ENCODE measurements at places on chromosomes 7 and 10. TPM values are rescaled to one million over a fixed set of nuclear protein-coding genes. Genes with fewer than 3 reads are reported as not detected.

The NUDT13 gene
- total RNA-seq, result 1.2 TPM

The SLC26A3 gene
- total RNA-seq, result not detected

The NHLRC2 gene
- total RNA-seq, result 35.7 TPM

The CRYGN gene
- total RNA-seq, result not detected

The NEUROG3 gene
- not detected for total RNA-seq

The BHLHA15 gene
- total RNA-seq, result not detected

The MALSU1 gene
- total RNA-seq, result 51.3 TPM

DNA sequence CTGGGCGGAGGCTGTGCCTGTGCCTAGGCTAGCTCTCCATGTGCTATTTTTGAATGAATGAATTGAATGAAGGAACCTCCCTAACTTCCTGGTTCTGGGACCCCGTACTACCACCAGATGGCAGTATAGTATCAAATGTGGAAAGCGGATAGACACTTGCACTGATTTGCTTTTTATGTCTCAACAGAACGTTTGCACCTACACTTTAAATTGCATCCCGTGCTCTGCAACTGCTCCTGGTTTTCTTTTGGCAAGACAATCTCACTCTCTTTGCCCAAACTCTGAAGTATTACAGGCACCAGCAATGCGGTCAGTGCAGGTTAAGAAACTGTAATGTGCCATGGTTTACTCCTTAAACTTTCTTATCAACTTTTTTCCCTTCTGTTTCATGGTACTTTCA is 6.5 kb downstream of the FZD8 start:
- peak; percentile 51 for DNase-seq
- no peak overlapping the region for H3K27ac ChIP-seq
- H3K36me3 ChIP-seq, result no peaks in the 10 kb centered on the region
- H3K27me3 ChIP-seq, result peaks cover 47% of the 10 kb centered on the region
- no peak overlapping the region for H3K4me3 ChIP-seq

DNA sequence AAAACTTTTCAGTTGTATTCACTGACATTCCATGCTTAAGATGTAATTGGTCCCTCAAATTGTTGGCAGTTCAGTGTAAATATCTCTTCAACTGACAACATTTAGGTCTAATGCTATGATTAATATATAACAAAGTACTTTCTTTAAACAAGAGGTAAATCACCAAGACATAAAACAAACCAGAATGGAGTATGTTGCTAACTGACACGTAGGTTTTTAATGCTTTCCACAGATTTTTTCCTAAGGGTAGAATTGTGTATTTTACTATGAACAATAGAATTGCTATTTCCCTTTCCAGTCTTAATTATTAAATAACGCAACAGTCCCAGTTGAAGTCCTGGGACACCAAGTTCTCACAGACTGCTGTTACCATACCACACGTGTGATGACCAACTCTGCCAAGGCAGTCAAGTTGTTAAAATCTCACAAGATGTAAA is 4.1 kb downstream of the JCAD start:
- DNase-seq, result no peak
- H3K27me3 ChIP-seq, result peaks cover 74% of the 10 kb centered on the region
- H3K27ac ChIP-seq, result no peak overlapping the region

GRCh38 chr10:103276896-103277712 is at the start of gene INA:
Gene INA (plus strand): TSS chr10:103277138. CDS start chr10:103277212, 74 bp downstream.
- H3K36me3 ChIP-seq, result peaks cover 1% of the 10 kb centered on the region
- H3K27me3 ChIP-seq, result peaks cover 70% of the 10 kb centered on the region
- peaks cover 15% of the 10 kb centered on the region for H3K4me1 ChIP-seq
- DNase-seq, result peak; percentile 46
- H3K27ac ChIP-seq, result no peak within 1 kb of the TSS

GRCh38 chr7:67550801-67551436 is 554.3 kb downstream of the TYW1 start:
- no peak for DNase-seq
- H3K27ac ChIP-seq, result no peak overlapping the region
- H3K27me3 ChIP-seq, result no peaks in the 10 kb centered on the region
- no peak overlapping the region for H3K4me3 ChIP-seq
- H3K36me3 ChIP-seq, result no peaks in the 10 kb centered on the region

GRCh38 chr7:68868978-68869377 is 729.3 kb upstream of the AUTS2 start:
- no peaks in the 10 kb centered on the region for H3K27me3 ChIP-seq
- no peaks in the 10 kb centered on the region for H3K4me1 ChIP-seq
- H3K27ac ChIP-seq, result no peak overlapping the region
- no peak for DNase-seq
- no peaks in the 10 kb centered on the region for H3K36me3 ChIP-seq
- no peak overlapping the region for H3K4me3 ChIP-seq

DNA sequence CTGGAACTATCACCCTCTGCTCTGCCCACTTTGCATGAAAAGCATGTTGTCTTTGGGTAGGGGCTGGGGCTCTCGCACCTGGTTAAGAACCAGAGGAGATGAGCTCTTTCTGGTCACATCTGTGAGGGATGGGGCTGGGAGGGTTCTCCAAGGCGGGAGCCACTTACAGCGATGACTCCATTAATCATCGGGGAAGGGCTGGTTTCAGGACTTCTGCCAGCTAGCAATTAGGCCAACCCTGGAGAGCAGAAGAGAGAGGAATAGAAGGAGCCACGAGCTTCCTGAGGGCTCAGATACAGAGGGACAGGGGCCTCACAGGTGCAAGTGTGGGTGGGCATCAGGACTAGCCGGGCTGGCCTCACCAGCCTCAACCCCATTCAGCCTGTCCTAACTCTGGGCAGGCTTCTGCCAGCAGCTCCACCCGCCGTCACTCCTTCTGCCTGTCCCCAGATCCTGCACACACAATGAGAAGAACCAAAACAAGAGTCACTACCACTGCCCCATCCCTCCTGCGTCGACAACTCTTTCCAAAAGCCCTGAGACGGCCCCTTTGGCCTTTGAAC is 8.4 kb downstream of the AQP1 start:
- no peak overlapping the region for H3K27ac ChIP-seq
- H3K27me3 ChIP-seq, result no peaks in the 10 kb centered on the region
- no peak for DNase-seq
